ENCODE measurements at places on chromosomes 1 and 21.

DNA sequence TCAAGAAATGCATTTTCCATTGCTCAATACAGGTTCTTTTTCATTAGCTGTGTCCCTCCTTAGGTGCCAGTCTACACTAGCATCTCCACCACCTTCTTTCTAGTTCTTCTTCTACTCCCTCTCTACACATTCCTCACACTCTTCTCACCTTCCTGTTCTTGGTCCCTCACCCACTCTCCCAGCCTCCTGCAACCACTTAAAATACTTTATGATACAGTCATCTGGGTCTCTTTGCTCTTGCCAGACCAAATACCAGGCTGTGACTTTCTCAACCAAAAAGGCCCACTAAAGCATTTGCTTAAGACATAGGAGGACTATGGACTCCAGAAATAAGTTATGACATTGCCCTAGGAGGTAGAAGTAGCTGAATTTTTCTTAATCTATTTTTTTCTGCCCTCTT lies 35.1 kb downstream of the PIGM start:
- DNase-seq, result no peak

- DNase-seq, result no peak
Measured at GRCh38 chr1:208309771-208310170, 65.6 kb upstream of the PLXNA2 start.

- DNase-seq, result no peak
Measured at GRCh38 chr1:174114106-174114505, 45.2 kb upstream of the RABGAP1L start.

GRCh38 chr1:40692429-40692895 lies 958 bp downstream of the NFYC start:
- peak; percentile 71 for DNase-seq

GRCh38 chr1:115295904-115296696 lies 41.9 kb downstream of the NGF start:
- no peak for DNase-seq

DNA sequence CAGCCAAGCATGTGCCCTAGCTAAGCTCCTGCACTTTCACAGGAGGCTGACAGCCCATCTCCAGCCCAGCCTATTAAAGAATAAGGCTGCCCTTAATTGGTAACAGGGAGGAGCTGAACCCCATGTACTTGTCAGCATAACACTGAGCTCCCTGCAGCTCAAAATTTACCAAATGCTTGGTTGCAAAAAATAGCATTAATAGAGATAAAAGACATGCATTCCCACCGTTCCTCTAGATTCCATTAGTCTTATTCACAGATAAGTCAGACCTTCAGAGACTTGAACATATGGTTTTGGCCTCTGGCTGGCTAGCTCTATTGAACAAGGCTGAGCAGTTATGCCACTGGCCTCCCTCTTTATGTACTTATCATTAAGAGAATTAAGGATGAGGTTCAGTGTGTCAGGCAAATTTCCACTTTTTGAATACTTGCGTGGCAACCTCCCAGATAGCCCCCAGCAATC lies 29.2 kb downstream of the OLFML3 start:
- peak; percentile 45 for DNase-seq

DNA sequence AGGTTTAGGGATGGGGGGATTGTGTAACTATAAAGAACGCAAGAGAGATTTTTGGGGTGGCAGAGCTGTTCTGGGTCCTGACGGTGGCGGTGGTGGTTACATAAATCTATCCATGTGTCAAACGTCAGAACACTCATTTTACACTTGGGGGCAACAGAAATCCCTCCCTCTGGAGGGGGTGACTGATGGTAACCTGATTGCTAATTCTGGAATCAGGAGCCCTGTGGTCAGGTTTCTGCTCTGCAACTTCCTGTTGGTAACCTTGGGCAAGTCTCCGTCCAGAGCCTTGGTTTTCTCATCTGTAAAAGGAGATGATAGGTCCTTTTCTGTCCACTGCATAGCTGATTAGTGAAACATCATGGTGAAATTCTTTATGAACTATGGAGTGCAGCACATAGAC lies 40.9 kb downstream of the ALPL start:
- DNase-seq, result no peak

- DNase-seq, result peak; percentile 3
Measured at GRCh38 chr1:111141245-111142220, 1.5 kb downstream of the CEPT1 start.

- no peak for DNase-seq
Measured at GRCh38 chr1:230122366-230123279, 55.6 kb downstream of the GALNT2 start.

- DNase-seq, result no peak
Measured at GRCh38 chr1:20154301-20154831, 15.2 kb downstream of the PLA2G2F start.

- no peak for DNase-seq
Measured at GRCh38 chr1:17904290-17904689, 149.2 kb downstream of the ACTL8 start.

Data from NCI-H82 (cell line).